ENCODE measurements at places on chromosomes 5 and 9. TPM values are rescaled to one million over a fixed set of nuclear protein-coding genes. Genes with fewer than 3 reads are reported as not detected.

DNA sequence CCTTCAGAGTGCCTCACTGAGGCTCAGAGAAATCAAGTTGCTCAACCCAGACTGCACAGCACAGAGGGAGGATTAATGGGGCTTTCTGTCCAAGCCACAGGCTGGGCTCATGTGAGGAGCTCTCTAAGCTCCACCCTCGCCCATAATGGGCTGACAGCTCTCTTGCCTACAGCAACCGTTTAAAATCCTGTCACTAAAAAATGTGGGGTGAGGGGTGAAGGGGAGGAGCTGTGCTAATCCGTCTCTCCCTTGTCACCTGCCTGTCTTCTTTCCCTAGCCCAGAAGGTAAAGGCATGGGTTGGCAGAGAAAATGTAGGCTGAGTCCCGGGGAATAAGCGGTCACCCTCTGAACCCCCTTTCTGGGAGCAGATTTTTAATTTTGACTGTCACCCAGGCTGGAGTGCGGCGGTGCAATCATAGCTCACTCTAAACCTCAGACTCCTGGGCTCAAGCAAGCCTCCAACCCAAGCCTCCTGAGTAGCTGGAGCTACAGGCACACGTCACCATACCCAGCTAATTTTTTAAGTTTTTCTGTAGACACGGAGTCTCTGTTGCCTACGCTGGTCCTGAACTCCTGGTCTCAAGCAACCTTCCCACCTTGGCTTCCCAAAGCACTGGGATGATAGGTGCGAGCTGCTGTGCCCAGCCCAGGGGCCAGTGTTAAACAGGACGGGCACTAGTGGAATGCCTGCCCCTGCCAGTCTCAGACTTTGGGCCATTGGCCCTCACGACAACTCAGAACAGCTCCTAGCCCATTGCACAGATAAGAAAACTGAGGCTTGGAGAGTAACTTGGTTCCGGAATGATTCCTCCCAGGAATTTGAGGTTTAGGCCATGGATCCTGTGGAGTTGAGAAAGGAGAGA lies 89.5 kb downstream of the LMX1B start:
- peaks cover 31% of the 10 kb centered on the region for H3K27me3 ChIP-seq
- peaks cover 21% of the 10 kb centered on the region for H3K4me1 ChIP-seq
- no peak overlapping the region for H3K27ac ChIP-seq
- no peaks in the 10 kb centered on the region for H3K36me3 ChIP-seq

Gene PCAT7
- total RNA-seq, result not detected

DNA sequence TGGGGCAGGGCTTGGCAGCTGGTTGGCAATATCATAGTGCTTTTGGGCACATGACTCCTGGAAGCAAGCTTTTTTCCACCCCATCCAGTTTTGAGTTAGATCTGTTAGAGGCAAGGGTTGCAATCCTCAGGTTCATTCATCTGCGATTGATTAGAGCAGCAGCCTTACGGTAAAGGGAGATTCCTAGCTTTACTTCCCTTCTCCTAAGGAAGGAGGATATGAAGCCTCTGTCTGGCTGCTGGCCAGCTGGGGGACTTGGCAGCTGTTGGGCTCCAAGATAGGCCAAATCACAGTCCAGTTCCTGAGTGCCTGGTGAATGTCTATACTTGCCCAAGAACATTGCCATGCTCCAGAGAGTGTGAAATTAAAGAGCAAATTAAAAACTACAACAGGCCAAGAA lies 113.4 kb upstream of the CCNH start:
- no peaks in the 10 kb centered on the region for H3K4me1 ChIP-seq
- no peak for DNase-seq
- no peak overlapping the region for H3K4me3 ChIP-seq
- no peak overlapping the region for H3K27ac ChIP-seq

Gene SH3TC2
- total RNA-seq, result not detected

GRCh38 chr5:33315189-33315588 lies 125.6 kb upstream of the TARS1 start:
- H3K36me3 ChIP-seq, result no peaks in the 10 kb centered on the region
- H3K4me3 ChIP-seq, result no peak overlapping the region

DNA sequence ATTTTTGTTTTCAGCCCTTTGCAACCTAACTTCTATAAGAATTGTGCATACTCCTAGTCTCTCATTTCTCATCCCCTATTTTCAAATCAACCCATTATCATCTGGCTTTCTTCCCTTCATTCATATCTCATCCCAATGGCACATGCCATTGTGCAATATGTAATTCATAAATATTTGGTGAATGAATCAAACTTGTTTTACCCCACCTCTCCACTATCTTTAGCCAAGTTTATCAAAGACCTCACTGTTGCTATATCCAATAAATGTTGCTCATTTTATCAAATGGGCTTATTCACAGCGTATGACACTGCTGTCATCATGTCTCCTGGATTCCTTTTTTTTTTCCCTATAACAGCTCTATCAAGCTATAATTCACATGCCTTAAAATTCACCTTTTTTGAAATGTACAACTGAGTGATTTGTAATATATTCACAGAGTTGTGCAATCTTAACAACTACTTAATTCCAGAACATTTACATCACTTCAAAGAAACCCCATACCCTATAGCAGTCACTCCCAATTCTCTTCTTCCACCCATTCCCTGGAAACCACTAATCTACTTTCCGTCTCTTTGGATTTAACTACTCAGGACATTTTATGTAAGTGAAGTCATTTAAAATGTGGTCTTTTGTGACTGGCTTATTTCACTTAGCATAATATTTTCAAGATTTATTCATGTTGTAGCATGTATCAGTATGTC lies 214.4 kb upstream of the PAPPA start:
- H3K27me3 ChIP-seq, result no peaks in the 10 kb centered on the region
- H3K4me3 ChIP-seq, result no peak overlapping the region
- no peaks in the 10 kb centered on the region for H3K36me3 ChIP-seq
- no peaks in the 10 kb centered on the region for H3K4me1 ChIP-seq
- no peak for DNase-seq

Gene NEUROG1
- not detected for total RNA-seq

Gene PTGES
- not detected for total RNA-seq

- H3K27me3 ChIP-seq, result peaks cover 8% of the 10 kb centered on the region
- H3K4me3 ChIP-seq, result no peak overlapping the region
- H3K27ac ChIP-seq, result no peak overlapping the region
- H3K4me1 ChIP-seq, result no peaks in the 10 kb centered on the region
- peaks cover 5% of the 10 kb centered on the region for H3K36me3 ChIP-seq
Measured at GRCh38 chr5:5154733-5155132, 14.6 kb downstream of the ADAMTS16 start.

GRCh38 chr5:94791829-94792228 lies 173.4 kb downstream of the SLF1 start:
- peaks cover 10% of the 10 kb centered on the region for H3K36me3 ChIP-seq
- no peaks in the 10 kb centered on the region for H3K27me3 ChIP-seq
- DNase-seq, result no peak

- DNase-seq, result no peak
- H3K4me3 ChIP-seq, result no peak overlapping the region
- no peak overlapping the region for H3K27ac ChIP-seq
Measured at GRCh38 chr5:140223567-140223966, 48.6 kb downstream of the CYSTM1 start.

GRCh38 chr5:119366540-119366881 lies 10.7 kb downstream of the TNFAIP8 start:
- H3K4me1 ChIP-seq, result peaks cover 91% of the 10 kb centered on the region
- H3K27ac ChIP-seq, result peak overlapping the region; percentile 99
- no peak for DNase-seq
- no peaks in the 10 kb centered on the region for H3K27me3 ChIP-seq
- peak overlapping the region; percentile 71 for H3K4me3 ChIP-seq

DNA sequence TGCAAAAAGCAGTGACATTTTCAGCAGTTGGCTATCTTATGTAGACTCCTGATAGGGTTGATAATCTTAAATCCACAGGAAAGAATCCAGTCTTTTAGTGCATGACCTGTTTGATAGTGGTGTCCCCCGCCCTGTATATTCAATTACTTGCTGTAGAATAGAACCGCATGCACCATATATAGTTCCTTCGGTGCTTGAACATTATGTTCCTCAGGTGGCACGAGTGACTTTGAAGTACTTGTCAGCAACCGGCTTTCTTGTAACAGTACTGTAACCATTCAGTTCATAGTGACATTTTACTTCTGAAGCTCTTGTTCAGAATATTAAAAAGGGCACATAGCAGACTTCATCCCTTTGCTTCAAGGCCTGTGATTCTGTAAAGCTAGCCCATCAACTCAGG lies 163.2 kb upstream of the KLF9 start:
- H3K4me3 ChIP-seq, result no peak overlapping the region
- H3K27ac ChIP-seq, result no peak overlapping the region
- H3K27me3 ChIP-seq, result peaks cover 10% of the 10 kb centered on the region

Gene CCL28
- 4.8 TPM for total RNA-seq

DNA sequence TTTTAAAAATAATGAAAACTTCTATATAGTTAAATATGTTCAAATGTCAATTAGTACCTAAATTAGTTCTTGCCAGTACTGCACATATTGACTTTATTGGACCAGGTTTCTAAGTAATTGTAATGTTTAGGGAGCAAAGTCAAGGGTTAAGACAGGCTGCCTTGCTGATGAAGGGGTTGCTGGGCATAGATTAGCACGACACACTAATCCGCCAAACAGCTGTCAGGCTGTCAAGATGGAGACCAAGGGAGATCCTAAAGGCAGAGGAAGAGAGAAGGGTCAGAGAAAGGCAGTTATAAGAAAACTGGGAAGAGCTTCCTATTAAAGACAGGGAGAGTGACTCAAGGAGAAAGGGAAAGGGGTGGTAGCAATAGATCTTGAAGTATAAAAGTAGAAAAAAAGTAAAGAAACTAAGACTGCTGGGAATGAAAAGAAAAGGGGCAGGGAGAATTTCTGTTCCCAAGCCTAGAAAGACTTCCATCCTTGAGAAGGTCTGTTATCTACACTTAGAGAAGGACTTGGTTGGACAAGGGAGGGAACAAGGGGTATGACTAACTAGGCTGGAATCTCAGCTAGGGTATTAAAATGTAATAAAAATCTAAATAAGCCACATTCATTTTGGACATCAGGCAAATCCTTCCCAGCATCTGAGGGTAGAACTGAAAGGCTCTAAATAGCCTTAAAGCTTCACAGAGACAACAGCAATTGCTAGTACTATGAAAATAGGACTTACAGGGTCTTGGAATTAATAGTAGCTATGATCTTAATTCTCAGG lies 188.7 kb downstream of the FBXL17 start:
- H3K4me1 ChIP-seq, result no peaks in the 10 kb centered on the region
- no peak overlapping the region for H3K4me3 ChIP-seq
- no peak for DNase-seq
- H3K27me3 ChIP-seq, result no peaks in the 10 kb centered on the region

DNA sequence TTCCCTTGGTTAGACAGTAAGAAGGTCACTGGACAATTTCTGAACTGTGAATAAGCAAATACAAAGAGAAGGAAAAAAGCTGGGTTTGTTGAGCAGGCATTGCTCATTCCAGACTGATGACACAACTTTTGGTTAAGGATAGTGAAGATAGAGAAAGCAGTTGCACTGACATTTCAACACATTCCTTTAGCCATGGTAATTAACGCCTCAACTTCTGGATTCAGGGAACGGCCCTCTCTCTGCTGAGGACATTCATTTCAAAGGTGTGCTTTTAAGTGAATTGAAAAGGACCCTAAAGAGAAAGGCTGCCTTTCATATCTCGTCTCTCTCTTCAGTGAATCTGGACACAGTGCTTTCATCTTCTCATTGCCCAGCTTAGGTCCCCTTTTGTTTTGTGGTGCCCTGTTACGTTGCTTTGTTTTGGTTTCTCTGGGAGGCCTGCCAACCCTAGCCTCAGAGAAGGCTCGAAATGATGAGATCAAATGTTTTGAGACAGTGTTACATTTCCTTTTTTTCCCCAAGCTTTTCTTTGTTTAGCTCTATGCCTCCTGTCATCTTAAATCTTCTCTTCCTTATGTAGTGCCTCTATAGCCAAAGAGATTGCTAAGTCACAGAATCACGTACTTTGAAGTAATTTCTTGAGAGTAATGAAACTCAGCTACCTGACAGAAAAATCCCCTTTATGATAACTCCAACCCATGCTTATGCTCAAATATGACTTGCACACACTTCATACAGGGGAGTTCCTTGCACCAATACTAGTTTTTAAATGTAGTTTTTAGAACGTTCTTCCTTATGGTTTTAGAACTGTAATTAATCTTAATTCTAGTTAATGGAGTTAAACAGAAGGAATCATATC lies 94.4 kb upstream of the IFNE start:
- H3K27ac ChIP-seq, result peak overlapping the region; percentile 67
- peaks cover 30% of the 10 kb centered on the region for H3K27me3 ChIP-seq
- no peaks in the 10 kb centered on the region for H3K36me3 ChIP-seq

- no peak overlapping the region for H3K27ac ChIP-seq
- no peaks in the 10 kb centered on the region for H3K27me3 ChIP-seq
- H3K36me3 ChIP-seq, result peaks cover 16% of the 10 kb centered on the region
- H3K4me1 ChIP-seq, result peaks cover 51% of the 10 kb centered on the region
- DNase-seq, result no peak
Measured at GRCh38 chr5:171978519-171978918, 27.9 kb downstream of the FBXW11 start.

- H3K27me3 ChIP-seq, result no peaks in the 10 kb centered on the region
- peaks cover 8% of the 10 kb centered on the region for H3K36me3 ChIP-seq
- no peak overlapping the region for H3K4me3 ChIP-seq
- H3K4me1 ChIP-seq, result peaks cover 21% of the 10 kb centered on the region
- no peak for DNase-seq
- H3K27ac ChIP-seq, result no peak overlapping the region
Measured at GRCh38 chr5:69299625-69300024, 33.0 kb downstream of the CCDC125 start.

DNA sequence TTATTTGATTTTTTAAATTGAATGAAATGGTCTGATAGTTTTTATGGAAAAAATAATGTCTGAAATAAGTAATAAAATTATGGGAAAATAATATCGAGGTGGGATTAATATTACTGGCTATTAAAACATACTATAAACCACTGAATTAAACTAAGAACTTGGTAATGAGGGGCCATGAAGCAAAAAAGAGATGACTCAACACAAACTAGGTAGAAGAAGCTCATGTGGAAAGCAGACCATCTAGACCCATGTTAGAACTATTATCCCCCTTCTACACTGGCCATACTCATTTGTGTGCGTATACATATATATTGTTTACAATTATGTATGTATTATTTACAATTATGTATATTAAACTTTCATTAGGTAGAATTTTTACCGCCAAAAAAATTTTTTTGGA lies 8.5 kb upstream of the GPR150 start:
- H3K4me1 ChIP-seq, result peaks cover 10% of the 10 kb centered on the region
- no peak overlapping the region for H3K4me3 ChIP-seq
- no peaks in the 10 kb centered on the region for H3K27me3 ChIP-seq
- no peak for DNase-seq

DNA sequence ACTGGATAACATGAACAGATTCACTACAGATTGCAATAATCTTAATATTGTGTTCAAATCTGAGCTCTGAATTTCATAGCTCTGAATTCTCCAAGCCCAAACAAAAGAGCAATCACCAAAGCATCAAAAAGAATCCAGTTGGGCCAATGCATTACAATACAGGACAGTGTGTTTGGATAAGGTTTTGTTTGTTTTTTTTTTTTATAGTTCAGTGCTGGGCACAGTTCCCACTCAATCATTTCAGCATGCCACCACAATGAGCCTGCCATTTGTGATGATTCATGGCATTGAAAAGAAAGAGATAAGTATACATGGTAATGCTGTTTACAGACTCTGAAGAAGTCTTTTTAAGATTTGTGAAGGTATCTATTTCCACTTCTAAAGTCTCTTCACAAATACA lies 1.7 kb upstream of the HTR1A start:
- peaks cover 6% of the 10 kb centered on the region for H3K36me3 ChIP-seq
- no peak overlapping the region for H3K4me3 ChIP-seq
- no peak for DNase-seq
- peaks cover 13% of the 10 kb centered on the region for H3K27me3 ChIP-seq

Gene FAM114A2
- total RNA-seq, result 18.9 TPM
